Spinal cord (tissue), 10 donors: ENCODE measurements at places on chromosomes 11 and 22.

DNA sequence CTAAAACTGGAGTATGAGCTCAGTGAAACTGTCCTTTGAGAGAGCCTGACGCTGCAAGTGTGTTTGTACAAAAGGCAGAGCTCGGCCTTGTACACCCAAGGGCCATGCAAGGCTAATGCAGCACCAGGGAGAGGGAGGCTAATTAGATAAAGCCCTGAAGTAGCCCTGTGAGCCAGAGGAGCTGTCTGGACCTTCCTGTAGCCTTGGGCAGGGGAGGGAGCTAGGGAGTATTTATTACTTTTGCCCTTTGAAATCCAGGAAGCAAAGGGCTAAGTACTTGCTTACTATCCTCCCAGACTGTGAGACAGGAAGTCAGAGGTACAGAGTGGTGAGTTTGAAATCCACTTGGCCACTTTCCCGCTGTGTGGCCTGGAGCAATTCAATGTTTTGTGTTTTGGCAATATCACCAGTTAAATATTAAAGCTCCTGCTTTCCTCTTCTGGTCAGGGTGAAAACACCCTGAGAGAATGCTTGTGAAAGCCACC lies 10.2 kb upstream of the LDHA start:
- no peak for DNase-seq

DNA sequence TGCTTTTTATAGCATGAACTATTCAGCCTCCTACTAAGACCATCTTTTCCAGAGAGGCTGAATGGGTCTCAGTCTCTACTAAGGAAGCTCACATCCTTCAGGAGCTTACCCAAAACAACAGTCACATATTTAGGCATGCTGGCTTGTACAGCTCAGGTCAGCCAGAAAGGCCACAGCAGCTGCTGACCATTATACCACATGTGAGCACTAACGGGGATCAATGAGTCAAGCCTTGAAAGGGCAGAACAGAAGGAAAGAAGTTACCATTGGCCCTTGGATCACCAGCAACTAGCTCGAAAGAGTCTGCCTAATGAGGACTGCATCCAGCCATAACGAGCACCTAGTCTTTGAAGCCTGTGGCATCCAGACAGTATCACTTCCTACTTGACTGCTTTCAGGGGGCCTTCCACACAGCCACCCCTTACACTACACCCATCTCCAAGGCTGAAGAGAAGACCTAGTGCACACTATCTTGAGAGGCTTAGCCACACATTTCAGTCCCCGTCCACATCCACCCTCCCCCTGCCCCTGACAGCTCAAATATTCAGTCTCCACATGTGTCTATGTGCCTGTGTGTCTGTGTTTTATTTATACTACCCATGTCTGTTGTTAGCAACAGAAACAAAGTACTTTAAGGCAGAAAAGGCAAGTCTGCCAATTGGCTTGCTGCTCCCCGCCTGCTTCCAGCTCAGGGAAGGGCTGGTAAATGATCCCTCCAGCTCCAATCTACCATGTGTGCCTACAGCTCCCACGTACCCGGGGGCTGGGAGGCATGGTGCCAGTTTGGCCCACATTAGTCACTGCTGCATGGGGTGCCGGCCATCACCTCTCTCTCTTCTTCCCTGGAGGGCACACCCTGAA lies 95.5 kb downstream of the RPL27A start:
- DNase-seq, result peak; percentile 83

DNA sequence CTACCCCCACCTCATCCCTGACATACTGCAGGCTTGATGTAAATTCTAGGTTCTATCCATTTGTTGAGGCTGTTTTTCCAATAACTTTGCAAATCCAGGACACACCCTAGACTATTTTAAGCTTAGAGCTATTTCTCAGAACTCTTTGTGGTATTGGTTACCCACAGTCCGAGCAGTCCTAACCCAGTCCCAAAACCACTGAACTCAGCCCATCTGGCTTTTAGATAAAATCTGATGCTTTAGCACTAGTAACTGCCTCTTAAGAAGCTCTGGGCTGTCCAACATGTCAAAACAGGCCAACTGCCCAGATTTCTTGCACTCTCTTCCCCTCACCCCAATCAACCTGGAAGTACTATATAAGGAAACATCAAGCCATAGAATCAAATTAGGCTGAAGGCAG lies 344.4 kb upstream of the CADM1 start:
- DNase-seq, result no peak

DNA sequence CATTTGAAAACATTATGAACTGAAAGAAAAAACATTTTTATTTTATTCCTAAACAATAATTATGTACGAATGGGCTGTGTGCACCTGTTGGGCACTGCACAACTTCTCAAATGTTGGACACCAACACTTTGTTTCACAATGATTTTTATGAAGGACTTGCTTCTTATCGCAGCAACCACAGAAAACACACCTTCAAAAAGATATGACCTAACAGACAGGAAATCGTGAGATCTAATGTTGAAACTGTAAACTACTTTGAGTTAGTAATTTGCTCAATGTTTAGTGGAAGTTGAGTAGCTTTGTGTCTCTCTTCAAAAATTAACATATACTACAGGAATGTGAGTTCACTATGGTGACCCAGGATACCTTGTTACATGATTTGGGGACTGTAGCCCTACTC lies 98.6 kb downstream of the NXPE2 start:
- DNase-seq, result no peak

GRCh38 chr11:28526406-28526751 lies 418.2 kb downstream of the METTL15 start:
- DNase-seq, result no peak

GRCh38 chr11:27088353-27088752 lies 47.7 kb downstream of the BBOX1 start:
- DNase-seq, result peak; percentile 8

GRCh38 chr11:35246745-35247144 lies 107.8 kb downstream of the CD44 start:
- no peak for DNase-seq

DNA sequence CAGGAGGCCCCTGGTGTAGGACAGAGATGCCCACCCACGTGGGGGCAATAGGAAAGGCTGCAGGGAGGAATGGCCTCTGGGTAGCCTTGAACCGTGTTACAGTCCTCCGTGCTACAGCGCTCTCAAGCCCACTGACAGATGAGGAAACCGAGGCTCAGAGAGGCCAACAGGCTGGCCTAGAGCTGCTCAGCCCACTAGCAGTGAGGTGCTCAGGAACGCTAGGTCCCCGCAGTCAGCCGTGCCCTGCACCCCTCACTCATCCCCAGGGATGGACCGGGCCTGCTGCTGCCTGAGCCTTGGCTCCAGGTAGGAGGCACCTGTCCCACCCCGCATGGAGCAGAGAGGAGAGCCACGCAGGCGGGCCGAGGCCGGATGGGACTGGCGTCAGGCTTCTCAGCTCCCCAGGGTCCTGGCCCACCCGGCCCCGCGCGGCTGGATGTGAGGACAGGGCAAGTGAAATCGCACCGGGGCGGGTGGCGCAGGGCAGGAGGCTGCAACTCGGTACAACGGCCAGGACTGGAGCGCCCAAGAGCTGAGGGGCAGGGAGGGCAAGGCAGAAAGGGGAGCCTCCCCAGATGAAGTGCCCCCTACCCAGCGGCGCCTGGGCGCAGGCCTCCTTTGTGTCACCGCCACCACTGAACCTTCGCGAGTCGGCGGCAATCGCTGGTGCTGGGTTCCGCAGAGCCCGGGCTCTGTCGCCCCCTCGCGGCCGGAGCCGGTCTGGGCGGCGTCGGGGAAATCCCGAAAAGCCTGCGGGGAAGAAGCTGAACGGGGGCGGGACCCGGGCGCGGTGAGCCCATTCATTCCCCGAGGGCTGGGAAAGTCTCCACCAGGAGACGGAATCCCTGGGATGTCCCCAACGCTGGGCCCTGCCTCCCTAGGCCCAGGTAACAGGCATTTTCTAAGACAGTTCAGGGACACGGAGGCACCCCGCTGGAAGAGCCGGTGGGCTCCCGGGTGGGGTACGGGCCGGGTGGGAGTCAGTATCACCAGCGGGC lies 8.4 kb upstream of the SLC2A11 start:
- peak; percentile 43 for DNase-seq

DNA sequence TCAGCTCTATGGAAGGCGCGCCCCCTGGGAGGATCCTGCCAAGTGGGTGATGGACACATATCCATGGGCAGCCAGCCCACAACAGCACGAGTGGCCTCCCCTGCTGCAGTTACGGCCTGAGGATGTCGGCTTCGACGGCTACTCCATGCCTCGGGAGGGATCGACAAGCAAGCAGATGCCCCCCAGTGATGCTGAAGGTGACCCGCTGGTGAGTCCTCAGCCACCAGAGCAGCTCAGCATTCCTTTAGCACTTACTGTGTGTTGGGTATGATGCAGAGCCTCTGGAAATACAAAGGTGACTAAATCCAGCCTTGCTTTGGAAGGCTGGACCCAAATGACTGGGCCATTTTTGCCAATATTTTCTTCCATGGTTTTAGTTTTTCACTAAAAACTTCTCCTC lies 45.7 kb downstream of the DBX1 start:
- no peak for DNase-seq

DNA sequence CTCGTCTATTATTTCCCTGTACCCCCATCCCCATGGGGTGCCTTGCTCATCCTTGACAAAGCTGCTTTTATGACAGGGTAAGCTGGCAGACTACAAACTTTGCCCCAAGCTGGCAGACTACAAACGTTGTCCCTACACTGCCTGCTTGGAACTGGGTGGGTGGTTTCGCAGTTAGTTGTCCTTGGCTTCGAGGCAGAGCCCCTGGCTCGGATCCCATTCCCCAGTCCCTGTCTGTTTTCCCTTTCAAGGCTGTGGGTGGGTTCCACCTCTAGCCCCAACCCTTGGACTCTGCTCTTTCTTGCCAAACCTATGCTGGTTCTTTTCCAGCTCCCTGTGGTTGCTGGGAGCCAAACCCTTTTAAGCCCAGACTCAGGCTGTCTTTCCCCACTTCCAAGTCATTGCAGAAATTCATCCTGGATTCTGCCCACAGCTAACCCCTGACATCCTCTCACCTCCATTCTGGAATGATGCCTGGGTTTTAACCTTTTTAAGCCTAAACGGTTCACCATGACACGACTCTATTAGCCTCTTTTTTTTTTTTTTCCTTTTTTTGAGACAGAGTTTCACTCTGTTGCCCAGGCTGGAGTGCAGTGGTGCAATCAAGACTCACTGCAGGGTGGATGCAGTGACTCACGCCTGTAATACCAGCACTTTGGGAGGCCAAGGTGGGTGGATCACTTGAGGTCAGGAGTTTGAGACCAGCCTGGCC lies 9.2 kb upstream of the RBM14 start:
- DNase-seq, result peak; percentile 86

- DNase-seq, result no peak
These were observed 32.3 kb downstream of the ACO2 start for GRCh38 chr22:41501209-41501608.

DNA sequence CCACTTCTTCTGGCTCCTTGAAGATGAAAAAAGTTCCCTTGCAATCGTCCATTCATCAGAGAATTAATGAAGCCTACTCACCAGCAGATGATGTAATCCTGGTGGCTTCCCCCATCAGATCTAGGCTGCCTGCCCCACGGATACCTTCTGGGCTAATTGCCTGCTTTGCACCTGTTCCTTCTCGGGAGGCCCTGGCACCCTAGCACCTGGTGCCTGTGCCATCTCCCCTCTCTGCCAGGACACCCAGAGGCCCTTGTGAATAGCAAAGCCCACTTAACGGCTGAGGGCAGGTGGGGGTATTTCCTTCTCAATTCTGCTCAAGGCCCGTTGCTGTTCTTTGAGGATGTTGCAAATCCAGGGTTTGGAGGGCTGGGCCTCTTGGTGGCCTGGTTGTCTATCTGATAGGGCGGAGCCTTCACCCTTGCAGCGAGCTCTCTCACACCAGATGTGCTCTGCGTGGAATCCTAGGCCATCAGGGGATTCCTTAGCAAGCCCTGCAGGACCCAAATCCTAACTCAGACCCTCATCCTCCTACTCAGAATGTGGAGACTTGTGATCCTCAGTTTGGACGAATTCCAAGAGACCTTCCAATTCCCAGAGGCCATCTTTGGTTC lies at the start of gene LMO2:
Gene LMO2, minus strand, starts transcription at position 363 of the 614 bp plus-strand sequence. CDS start 22,360 bp downstream, outside the sequence.
- DNase-seq, result no peak
